ENCODE measurements at places on chromosomes 3 and 15.

DNA sequence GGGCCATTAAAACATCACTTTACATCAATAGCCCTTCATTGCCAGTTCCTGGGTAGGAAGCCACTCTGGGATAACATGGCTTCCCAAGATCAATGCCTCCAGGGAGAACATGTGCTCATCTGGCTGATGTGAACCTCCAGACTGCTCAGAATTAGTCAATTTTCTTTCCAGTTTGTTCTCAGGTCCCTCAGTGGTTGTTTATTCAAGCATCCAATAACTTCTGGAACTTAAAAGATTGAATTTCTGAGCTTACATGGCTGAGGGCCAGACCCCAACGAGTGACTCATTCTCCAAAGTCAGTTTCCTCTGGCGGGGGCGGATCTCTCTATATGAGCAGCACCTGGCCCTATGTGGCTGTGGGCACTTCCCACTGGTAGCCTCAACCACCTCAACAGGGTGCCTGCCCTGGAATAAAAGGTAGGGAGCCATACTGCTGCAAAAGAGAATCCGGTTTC, 34.0 kb downstream of the LYZL4 start:
- DNase-seq: no peak

- DNase-seq: peak; percentile 59
Measured at GRCh38 chr15:58957101-58957973, 23.9 kb upstream of the SLTM start.

GRCh38 chr3:13133471-13133981, 60.3 kb upstream of the IQSEC1 start:
- DNase-seq: no peak

GRCh38 chr3:37544869-37545352, 316.8 kb upstream of the CTDSPL start:
- DNase-seq: peak; percentile 34

GRCh38 chr15:76363251-76363650, 26.7 kb downstream of the ISL2 start:
- DNase-seq: no peak

- no peak for DNase-seq
Measured at GRCh38 chr3:133367403-133367802, 32.5 kb upstream of the BFSP2 start.

DNA sequence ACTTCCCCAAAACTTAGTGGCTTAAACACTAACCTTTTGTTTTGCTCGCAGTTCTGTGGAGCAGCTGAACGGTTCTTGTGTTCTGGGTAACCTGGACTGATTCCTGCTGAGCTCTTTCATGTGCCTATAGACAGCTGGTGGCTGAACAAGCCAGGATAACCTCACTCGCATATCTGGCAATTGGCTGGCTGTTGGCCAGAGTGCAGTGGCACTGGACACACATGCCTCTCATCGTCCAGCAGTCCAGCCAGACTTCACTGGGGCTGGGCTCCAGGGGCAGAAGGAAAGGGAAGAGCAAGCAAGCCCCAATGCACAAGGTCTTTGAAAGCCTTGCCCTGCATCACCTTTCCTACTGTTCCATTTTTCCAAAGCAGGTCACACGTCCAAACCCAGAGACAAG, 53.6 kb upstream of the GATA2 start:
- no peak for DNase-seq

- DNase-seq: peak; percentile 16
Measured at GRCh38 chr3:10516544-10517452, 11.4 kb upstream of the ATP2B2 start.

- DNase-seq: peak; percentile 39
Measured at GRCh38 chr15:23035964-23036566, 3.3 kb downstream of the TUBGCP5 start.

- DNase-seq: peak; percentile 92
Measured at GRCh38 chr3:186109897-186110803, 1.3 kb upstream of the ETV5 start.

- no peak for DNase-seq
Measured at GRCh38 chr3:171227828-171228227, 201.3 kb upstream of the SLC2A2 start.

- no peak for DNase-seq
Measured at GRCh38 chr15:82549199-82549665, 9.0 kb upstream of the RPS17 start.

GRCh38 chr3:190865828-190866227, 3.3 kb upstream of the GMNC start:
- DNase-seq: no peak

DNA sequence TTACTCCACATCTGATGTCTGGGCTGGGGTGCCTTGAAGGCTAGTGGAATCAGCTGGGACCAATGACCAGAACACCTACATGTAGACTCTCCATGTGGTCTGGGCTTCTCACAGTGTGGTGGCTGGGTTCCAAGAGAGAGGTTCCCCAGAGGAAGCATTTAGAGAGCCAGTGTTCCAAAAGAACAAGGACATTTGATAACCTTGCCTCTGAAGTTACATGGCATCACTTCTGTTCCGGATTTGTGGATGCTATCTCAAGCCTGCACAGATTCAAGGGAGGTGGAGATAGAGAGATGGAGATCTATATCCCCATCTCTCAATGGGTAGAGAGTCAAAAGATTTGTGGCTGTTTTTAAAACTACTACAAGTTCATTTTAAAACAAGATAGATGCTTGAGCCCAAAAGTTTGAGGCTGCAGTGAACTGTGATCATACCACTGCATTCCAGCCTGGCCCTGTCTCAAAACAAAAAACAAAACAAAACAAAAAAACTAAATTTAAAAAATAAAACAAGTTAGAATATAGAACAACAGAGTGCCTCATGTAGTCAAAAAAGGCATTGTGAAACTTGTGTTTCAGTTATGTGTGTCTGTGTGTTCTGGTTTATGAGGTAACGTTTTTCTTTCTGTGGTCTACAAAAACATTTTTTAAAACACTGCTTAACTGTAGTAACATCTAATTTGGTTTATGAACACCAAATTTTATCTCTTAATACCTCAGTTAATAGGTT, 44.8 kb downstream of the PDE8A start:
- no peak for DNase-seq

- DNase-seq: no peak
Measured at GRCh38 chr3:12854565-12854964, 13.2 kb upstream of the RPL32 start.

- DNase-seq: no peak
Measured at GRCh38 chr3:190886945-190887344, 24.5 kb upstream of the GMNC start.

DNA sequence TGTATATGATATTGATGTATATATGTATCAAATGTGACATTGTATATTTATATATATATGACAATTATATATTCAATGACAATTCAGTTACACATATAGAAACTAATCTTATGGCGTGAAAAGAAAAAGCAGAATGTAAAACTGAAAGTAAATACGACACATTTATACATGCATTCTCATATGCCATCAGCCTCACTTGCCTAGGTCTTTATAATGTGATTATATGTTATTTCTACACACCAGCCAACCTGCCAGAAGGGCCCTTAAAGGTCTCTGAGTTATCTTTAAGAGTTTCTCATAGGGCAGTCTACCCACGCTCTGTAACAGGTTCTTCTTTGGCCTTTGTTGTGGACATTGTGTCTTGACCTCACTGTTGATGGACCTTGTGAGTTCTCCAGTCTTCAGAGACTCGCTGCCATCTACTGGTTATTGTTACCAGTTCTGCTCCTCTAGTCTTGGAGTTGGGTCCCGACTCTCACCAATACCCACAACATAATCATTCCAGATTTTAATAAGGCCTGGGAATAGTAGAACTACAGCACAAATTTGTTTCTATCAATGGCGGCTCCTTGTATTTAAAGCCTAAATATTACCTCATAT, 371.5 kb upstream of the GOLIM4 start:
- peak; percentile 81 for DNase-seq

- no peak for DNase-seq
Measured at GRCh38 chr15:91611561-91612323, 241.8 kb upstream of the SLCO3A1 start.

GRCh38 chr3:105950881-105951600, 82.2 kb upstream of the CBLB start:
- DNase-seq: no peak

GRCh38 chr15:81959196-81959595, 86.6 kb downstream of the MEX3B start:
- no peak for DNase-seq

GRCh38 chr3:31762888-31763351, 218.1 kb downstream of the OSBPL10 start:
- no peak for DNase-seq

GRCh38 chr3:2968475-2968874, 141.7 kb downstream of the IL5RA start:
- no peak for DNase-seq

GRCh38 chr3:50491023-50491422, 12.4 kb downstream of the CACNA2D2 start:
- no peak for DNase-seq

- no peak for DNase-seq
Measured at GRCh38 chr3:28768439-28768838, 419.8 kb upstream of the AZI2 start.

- DNase-seq: no peak
Measured at GRCh38 chr15:72281713-72282112, 9.4 kb upstream of the PARP6 start.

GRCh38 chr3:17175187-17175807, 290.5 kb downstream of the PLCL2 start:
- DNase-seq: peak; percentile 20

- DNase-seq: no peak
Measured at GRCh38 chr3:159788291-159788690, 200.3 kb upstream of the IL12A start.

- DNase-seq: no peak
Measured at GRCh38 chr3:15578289-15578867, 23.0 kb downstream of the HACL1 start.

DNA sequence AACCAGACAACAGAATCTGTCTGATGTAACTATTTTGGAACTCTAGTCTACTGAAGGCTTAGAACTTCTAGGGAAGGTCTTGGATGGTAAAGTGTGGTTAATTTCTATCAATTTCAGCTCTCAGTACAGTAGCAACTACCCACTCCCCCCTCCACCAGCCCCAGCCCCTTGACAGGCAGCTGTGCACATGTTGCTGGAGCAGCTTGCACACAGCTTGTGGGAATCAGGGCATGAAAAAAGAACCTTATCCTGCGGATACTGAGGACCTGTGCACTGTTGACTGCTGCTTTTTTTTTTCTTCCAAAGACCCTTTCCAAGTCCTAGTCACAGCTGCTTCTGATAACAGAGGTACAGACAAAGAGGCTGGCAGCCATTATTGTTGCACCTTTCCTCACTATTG, 81.5 kb upstream of the UBP1 start:
- DNase-seq: no peak

DNA sequence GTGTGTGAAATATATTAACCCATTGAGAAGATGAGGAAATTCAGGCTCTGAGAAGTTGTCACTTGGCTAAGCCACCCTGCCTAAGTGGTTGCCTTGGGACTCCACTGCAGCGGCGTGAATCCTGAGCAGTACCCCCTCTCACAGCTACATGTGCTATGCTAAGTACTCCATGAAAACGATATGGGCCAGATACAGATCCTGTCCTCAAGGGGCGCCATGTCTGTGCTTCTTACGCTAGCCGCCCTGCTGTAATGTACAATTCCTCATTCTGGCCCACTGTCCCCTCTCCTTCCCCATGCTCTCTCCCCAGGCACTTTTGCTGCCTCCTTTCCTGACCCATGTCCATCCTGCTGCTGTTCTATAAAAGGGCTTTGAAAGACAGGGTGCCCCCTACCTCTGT, 140.3 kb downstream of the FEZF2 start:
- DNase-seq: no peak

DNA sequence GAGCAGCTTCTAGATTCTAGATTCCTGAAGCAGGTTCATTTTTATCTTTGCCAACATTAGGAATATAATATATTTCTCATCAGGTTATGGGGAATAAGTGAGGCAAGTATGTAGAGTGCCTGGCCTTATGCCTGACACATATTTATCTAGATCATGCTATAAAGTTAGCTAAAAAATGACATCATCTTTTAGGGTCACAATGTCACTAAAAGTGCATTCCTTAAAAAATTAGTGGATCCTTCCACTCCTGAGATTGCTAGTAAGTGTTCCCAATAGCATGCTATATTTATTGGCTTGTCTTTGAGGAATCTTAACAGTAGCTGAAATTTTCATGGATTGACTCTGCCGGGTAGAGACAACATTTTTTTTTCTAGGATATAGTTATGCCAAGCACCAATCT, 305.9 kb upstream of the TMCO5A start:
- DNase-seq: no peak

DNA sequence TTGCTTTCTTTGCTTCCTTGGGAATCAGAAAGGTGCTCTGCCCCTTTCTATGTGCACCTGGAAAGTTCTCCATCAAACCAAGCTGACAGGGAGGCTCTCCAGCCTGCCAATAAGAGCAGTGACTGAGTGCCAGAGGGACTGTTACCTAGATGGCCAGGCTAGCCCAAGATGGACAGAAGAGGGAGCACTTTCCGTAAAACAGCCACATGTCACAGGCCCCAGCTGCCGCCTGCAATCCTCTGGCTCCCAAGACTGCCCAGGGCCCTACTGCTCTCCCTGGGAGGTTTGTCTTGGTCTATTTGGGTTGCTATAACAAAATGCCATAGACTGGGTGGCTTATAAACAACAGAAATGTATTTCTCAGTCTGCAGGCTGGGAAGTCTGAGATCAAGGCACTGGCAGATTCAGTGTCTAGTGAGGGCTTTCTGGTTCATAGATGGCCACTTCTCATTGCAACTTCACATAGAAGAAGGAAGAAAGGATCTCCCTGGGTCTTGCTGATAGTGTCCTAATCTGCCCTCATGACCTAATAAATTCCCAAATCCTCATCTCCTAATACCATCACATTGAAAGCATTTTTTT, 72.3 kb downstream of the TAMM41 start:
- peak; percentile 65 for DNase-seq

DNA sequence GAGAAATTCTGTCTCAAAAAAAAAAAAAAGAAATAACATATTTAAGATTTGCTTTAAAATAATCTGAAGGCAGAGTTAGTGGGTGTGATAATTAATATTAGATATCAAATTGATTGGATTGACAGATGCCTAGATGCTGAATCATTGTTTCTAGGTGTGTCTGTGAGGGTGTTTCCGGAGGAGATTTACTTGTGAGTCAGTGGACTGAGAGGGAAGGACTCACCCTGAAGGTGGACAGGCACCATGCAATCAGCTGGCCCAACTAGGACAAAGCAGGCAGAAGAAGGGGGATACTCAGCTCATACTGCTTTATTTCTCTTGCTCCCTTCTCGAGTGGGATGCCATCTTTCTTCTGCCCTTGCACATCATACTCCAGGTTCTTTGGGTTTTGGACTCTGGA, 16.7 kb upstream of the RPL24 start:
- DNase-seq: no peak

GRCh38 chr3:167972502-167972901, 123.2 kb downstream of the GOLIM4 start:
- no peak for DNase-seq

All from lung (tissue), 17 donors.